NCI-H524 treated with DMSO at 0.1 percent for 48 hours (cell line): ENCODE measurements at places on chromosomes 6 and 20.

GRCh38 chr6:166862287-166862977, 93.9 kb downstream of the RNASET2 start:
- DNase-seq, result peak; percentile 15

DNA sequence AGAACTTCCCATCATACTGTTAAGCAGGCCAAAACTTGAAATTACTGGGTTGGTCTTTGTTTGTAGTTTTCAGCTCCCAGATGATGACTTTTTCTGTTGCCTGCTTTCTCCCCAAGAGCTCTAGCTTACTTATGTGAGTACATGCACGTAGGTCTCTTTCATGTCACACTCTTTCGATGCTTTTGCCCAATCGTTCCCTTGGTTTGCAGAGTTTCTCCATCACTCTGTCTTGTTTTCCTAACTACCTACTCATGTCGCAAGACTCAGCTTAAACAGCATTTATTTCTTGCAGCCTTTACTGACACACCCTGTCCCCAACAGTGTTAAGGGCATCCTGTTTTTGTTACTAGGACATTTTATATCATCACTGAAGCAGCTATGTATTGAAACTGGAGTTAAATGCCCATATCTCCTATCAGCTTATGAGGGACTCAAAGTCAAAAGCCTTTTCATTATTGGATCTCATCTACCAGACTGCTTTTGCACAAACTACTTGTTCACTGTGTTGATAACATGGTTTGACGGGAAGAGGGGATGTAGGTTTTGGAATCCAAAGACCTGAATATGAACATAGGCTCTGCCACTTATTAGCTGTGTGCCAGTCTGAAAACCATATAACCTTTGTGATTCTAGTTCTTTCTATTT, 2.9 kb downstream of the ARG1 start:
- DNase-seq, result no peak

GRCh38 chr6:145244349-145245100, 490.8 kb downstream of the EPM2A start:
- no peak for DNase-seq

DNA sequence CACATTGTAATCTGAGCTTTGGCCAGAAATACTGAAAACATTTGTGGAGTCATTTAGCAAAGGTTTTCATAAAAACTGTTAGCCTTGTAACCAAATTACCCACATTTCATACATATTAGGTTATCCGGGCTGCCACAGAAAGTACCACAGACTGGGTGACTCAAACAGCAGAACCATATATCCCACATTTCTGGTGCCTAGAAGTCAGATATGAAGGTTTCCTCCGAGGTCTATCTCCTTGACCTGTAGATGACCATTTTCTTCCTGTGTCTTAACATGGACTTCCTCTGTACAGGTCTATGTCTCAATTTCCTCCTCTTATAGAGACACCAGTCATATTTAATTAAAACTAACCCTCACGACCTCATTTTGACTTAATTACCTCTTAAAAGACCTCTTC, 49.5 kb upstream of the SMIM28 start:
- no peak for DNase-seq

- DNase-seq, result no peak
Measured at GRCh38 chr20:61044499-61044898, 207.6 kb upstream of the CDH4 start.

GRCh38 chr6:88004707-88005106, 42.9 kb upstream of the SPACA1 start:
- no peak for DNase-seq

DNA sequence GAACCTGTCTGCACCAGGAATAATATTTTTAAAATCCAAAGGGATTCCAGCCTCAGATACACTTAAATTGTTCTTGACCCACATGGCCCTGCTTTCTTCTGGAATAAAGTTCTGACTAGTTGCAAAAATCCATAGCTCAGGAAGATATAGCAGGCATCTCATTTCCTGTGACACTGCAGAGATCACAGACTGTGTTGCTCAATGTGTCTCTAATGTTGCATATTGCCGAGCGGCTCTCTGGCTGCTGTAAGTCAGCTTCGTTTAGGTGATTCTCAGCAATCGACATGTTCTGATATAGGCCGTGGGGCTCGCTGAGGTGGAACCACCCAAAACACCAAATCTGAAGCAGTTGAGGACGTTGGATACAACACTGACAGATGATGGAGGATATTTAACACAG, 498.3 kb upstream of the AGPAT4 start:
- no peak for DNase-seq

DNA sequence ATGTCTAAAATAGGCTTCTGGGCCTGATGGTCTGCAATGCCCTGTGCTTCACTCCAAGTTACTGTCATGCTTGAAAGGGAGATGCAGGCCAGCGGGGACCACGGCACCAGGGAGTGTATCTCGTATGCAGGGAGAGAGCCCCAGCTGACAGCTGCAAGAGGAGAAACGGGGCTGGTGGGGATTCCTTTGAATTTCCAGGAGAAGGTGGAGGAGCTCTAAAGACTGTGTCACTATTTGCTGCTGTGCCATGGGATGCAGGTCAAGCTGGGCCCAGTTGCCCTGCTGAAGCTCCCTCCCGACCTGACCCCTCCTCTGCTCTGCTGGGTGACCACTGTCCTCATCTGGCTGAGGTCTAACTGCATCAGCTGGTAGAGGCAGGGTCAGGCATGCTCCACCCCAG, 989 bp downstream of the CST1 start:
- no peak for DNase-seq

GRCh38 chr6:72525821-72526510, 95.9 kb upstream of the KCNQ5 start:
- DNase-seq, result peak; percentile 40

- DNase-seq, result no peak
Measured at GRCh38 chr20:44745598-44746366, at the start of gene KCNK15. KCNK15 (plus strand) TSS chr20:44745865; CDS start chr20:44745911, 46 bp downstream.

DNA sequence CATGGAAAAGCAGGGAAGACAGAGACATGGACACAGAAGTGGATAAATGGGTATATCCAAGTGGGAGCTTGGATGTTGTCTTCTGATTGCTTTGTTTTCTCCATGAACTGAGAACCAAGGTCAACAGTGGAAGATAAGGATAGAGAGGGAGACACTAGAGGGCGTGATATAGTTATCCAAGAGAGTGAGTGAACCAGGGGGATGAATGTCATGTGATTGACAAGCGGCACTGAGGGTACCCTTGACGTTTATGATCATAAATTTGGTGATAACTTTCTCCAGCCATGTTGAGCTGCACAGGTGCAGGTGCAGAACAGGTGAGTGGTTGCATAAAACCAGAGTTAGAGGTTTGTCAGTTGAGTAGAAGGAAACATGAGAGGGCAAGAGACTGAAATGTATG, 20.7 kb downstream of the EBF4 start:
- no peak for DNase-seq

- no peak for DNase-seq
Measured at GRCh38 chr6:40299681-40300080, 287.5 kb downstream of the LRFN2 start.

- no peak for DNase-seq
Measured at GRCh38 chr6:722077-722524, 29.2 kb upstream of the EXOC2 start.

GRCh38 chr6:72649032-72649984, 27.4 kb downstream of the KCNQ5 start:
- no peak for DNase-seq

DNA sequence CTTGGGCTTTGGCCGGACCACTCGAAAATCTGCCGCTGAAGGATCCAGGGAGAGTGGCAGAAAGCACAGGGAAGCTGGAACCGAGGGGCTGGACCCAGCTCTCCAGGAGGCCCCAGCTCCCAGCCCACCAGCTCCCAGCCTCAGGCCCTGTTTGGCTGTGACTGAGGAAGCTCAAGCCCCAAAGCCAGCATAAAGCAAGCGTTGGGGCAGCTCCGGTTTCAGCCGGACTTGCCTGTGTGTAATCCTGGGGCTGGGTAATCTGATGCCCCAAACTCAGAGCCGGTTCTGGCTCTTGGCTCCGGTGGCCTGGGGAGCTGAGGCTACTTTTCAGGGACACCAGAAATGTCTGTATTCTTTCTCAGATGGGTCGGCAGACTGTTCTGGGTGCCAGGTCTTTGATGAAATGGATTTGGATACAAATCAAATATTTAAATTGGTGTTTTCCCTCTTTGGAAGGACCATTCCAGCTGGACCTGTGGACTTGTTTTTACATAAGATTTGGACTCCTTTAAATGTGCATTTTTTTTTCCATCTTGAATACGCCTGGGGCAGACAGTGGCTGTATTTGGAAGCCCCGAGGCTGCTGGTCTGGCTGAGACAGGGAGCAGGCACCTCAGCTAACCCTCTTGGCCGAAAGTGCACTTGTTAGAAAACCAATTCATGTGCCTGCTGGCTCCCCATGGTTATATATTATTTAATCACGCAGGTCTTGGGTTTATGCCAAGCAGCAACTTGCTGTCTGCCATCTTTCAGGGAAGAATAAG, 29.7 kb downstream of the RPP40 start:
- DNase-seq, result peak; percentile 3

DNA sequence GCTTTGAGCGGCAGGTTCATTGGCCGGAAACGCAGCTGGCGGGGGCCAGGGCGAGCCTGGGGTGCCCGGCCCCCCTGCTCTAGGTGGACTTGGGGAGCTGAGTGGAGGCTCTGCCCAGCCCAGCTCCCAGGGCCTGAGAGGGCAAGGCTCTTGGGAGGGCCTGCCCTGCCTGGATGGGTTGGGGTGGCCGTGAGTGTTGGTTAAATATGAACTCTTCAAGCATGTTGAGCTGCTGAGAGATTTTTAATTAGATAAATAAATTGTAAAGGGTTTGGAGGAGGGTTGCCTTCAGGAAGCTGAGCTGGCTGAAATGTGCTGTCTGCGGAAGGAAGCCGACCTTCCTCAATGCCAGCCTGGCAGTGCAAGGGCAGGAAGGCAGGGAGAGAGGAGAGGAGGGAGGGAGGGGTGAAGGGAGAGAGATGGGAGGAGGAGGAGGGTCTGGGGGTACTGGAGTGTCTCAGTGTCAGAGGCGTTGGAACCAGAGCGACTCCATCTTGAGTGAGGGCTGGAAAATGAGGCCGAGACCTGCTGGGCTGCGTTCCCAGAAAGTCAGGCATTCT, 39.4 kb upstream of the PMEPA1 start:
- DNase-seq, result no peak

- no peak for DNase-seq
Measured at GRCh38 chr20:47606983-47607613, 105.4 kb downstream of the NCOA3 start.

GRCh38 chr20:62738025-62738881, 29.6 kb downstream of the NTSR1 start:
- DNase-seq, result no peak

- no peak for DNase-seq
Measured at GRCh38 chr20:58791286-58791685, 59.4 kb downstream of the GNAS-AS1 start.

GRCh38 chr20:47531458-47531857, 29.8 kb downstream of the NCOA3 start:
- no peak for DNase-seq

GRCh38 chr6:68738039-68738438, 103.0 kb downstream of the ADGRB3 start:
- no peak for DNase-seq

GRCh38 chr6:130995783-130996447, 67.1 kb downstream of the EPB41L2 start:
- DNase-seq, result no peak

DNA sequence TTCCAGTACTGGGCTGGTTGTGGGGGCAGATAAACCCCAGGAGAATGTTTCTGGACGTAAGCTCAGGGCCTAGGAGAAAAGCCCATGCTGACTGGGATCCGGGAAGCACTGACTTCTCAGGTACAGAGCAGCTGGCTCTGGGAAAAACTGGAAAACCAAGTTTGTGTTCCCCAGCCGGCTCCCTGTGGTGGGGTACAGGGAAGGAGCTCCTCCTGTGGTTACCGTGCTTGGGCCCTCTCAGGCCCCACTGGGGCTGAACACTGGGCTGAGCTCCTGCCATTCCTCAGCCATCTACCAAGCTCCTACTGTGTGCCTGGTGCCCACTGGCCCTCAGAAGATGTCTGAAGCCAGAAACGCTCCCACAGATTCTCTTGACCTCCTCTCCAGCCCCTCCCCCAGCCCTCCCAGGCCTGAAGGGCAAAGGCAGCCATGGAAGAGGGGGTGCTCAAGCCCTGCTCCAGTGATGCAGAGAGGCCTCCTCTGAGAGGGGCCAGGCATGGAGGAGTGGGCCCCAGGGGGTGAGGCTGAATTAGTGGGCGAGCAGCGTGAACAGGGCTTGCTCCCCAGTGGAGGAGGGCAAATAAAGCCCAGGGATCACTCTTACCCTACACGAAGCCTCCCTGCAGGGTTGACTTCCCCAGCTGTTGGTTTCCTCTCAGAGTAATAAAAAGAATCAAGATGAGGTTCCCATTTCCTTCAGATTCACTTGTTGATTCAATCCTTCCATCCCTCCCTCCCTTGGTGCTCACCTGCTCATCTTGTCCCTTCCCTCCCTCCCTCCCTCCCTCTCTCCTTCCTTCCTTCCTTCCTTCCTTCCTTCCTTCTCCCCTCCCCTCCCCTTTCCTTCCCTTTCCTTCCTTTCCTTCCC, 100.0 kb downstream of the VEGFA start:
- DNase-seq, result no peak

GRCh38 chr20:17660667-17661066, 21.4 kb downstream of the RRBP1 start:
- no peak for DNase-seq

DNA sequence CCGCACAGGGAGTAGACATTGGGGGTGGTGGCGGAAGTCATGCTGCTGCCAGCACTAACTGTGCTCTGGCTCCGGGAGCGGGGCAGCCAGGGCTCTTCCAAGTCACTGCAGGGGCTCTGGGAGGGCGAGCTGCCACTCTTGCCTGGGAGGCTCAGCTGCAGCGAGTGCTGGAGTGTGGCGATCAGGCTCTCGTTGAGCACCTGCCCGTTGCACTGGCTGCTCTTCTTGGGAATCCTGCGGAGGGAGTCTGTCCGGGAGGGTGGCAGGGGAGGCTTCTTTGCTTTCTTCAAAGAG, 28.0 kb downstream of the HEBP2 start:
- no peak for DNase-seq

- DNase-seq, result peak; percentile 20
Measured at GRCh38 chr6:4008324-4009047, 70.5 kb downstream of the FAM217A start.

DNA sequence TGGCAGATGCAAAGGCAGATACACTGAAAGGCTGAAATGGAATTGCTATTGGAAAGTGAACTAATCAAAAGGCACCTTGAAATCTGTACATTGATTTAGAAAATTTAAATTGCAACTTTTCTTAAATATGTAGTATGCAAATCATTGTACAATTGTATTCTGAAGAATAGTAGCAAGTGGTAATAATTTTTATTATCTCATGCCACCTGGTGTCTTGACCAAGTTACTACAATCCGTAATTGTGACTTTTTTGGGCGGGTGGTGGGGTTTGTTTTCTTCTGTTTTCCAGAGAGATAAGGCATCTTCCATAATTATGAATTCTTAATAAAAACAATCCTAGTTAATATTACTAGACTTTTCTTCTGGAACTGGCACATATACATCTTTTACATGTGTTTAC, 12.5 kb upstream of the BCKDHB start:
- no peak for DNase-seq

DNA sequence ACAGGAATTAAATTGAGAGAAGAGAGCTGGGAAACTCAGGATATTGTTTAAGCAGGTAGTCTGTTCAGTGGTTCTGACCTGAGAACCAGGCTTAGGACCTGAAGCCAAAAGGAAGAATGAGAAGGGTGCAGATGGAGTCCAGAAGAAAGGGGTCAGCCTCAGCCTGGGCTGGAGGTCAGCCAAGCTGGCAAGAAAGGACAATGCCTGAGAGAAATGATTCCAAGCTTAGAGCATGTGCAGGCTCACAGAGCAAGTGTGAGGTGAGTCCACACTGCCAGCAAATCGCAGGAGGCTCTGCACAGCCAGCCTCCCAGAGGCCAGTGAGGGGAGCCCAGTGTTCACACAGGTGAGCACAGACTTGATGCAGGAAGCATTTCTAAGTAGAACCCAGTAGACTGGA, 47.3 kb downstream of the DAAM2 start:
- DNase-seq, result no peak
